Astrocyte (in vitro differentiated cells and primary cell): ENCODE measurements at places on chromosomes 7 and 10. TPM values are rescaled to one million over a fixed set of nuclear protein-coding genes. Genes with fewer than 3 reads are reported as not detected.

ZNF680 gene
- total RNA-seq: 5.6 and 7.1 TPM in 2 replicates

AKR1E2 gene
- 0.91 and 1.4 TPM in 2 replicates for total RNA-seq

ANK3 gene
- 15.5 and 21.1 TPM in 2 replicates for total RNA-seq

CACNB2 gene
- 0.46 and 0.66 TPM in 2 replicates for total RNA-seq

DNAJC30 gene
- total RNA-seq: 10.5 and 11.0 TPM in 2 replicates

GDF10 gene
- 2.2 and 6.1 TPM in 2 replicates for total RNA-seq

TECTB gene
- total RNA-seq: not detected in 2 replicates

MTURN gene
- total RNA-seq: 8.4 and 9.3 TPM in 2 replicates

MRC1 gene
- total RNA-seq: 0.05 and 0.07 TPM in 2 replicates

LRIT1 gene
- total RNA-seq: not detected in 2 replicates

SPDYE11 gene
- total RNA-seq: not detected in 2 replicates

AGR2 gene
- not detected in 2 replicates for total RNA-seq

MOSPD3 gene
- 18.8 and 20.2 TPM in 2 replicates for total RNA-seq

AKR1D1 gene
- total RNA-seq: not detected in 2 replicates

PAPOLB gene
- not detected in 2 replicates for total RNA-seq

CCDC136 gene
- 14.4 and 14.9 TPM in 2 replicates for total RNA-seq

PPP1R17 gene
- not detected in 2 replicates for total RNA-seq

AQP1 gene
- total RNA-seq: 6.7 and 10.0 TPM in 2 replicates

TMEM213 gene
- total RNA-seq: not detected in 2 replicates

CADPS2 gene
- total RNA-seq: 6.1 and 6.4 TPM in 2 replicates

KCNH2 gene
- 4.5 and 4.6 TPM in 2 replicates for total RNA-seq

NRG3 gene
- 2.1 and 2.3 TPM in 2 replicates for total RNA-seq

CYP26A1 gene
- total RNA-seq: 0.18 and 0.53 TPM in 2 replicates

CNPY1 gene
- total RNA-seq: not detected in 2 replicates

OR6B1 gene
- total RNA-seq: not detected in 2 replicates

MYO1G gene
- total RNA-seq: 0.11 and 0.19 TPM in 2 replicates

CDHR1 gene
- 0.41 and 0.75 TPM in 2 replicates for total RNA-seq

AKR1C2 gene
- 0.41 TPM in 1 of 2 replicates, not detected in the other for total RNA-seq

UCN3 gene
- total RNA-seq: not detected in 2 replicates

SOSTDC1 gene
- total RNA-seq: 0.14 and 0.23 TPM in 2 replicates

PAOX gene
- 6.9 and 7.9 TPM in 2 replicates for total RNA-seq

TRIM73 gene
- total RNA-seq: 6.1 and 6.9 TPM in 2 replicates

HMX2 gene
- not detected in 2 replicates for total RNA-seq

PKD2L1 gene
- total RNA-seq: not detected in 2 replicates

NCF1 gene
- not detected in 2 replicates for total RNA-seq

GSTK1 gene
- 97.5 and 102 TPM in 2 replicates for total RNA-seq

SERPINE1 gene
- 1,303 and 1,496 TPM in 2 replicates for total RNA-seq

SAMD8 gene
- total RNA-seq: 33.3 and 35.4 TPM in 2 replicates

PDAP1 gene
- 106 and 111 TPM in 2 replicates for total RNA-seq
